ENCODE measurements at places on chromosomes 3 and 15.

DNA sequence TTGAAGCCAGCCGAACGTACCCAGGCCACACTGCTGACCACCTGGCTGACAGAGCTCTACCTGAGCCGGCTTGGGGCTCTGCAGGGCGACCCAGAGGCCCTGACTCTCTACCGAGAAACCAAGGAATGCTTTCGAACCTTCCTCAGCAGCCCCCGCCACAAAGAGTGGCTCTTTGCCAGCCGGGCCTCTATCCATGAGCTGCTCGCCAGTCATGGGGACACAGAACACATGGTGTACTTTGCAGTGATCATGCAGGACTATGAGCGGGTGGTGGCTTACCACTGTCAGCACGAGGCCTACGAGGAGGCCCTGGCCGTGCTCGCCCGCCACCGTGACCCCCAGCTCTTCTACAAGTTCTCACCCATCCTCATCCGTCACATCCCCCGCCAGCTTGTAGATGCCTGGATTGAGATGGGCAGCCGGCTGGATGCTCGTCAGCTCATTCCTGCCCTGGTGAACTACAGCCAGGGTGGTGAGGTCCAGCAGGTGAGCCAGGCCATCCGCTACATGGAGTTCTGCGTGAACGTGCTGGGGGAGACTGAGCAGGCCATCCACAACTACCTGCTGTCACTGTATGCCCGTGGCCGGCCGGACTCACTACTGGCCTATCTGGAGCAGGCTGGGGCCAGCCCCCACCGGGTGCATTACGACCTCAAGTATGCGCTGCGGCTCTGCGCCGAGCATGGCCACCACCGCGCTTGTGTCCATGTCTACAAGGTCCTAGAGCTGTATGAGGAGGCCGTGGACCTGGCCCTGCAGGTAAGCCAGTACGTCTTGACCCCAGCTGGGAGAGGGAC is 6.2 kb downstream of the VPS18 start:
- DNase-seq, result no peak

- no peak for DNase-seq
These were observed 112.5 kb upstream of the NR2F2 start for GRCh38 chr15:96217983-96218382.

DNA sequence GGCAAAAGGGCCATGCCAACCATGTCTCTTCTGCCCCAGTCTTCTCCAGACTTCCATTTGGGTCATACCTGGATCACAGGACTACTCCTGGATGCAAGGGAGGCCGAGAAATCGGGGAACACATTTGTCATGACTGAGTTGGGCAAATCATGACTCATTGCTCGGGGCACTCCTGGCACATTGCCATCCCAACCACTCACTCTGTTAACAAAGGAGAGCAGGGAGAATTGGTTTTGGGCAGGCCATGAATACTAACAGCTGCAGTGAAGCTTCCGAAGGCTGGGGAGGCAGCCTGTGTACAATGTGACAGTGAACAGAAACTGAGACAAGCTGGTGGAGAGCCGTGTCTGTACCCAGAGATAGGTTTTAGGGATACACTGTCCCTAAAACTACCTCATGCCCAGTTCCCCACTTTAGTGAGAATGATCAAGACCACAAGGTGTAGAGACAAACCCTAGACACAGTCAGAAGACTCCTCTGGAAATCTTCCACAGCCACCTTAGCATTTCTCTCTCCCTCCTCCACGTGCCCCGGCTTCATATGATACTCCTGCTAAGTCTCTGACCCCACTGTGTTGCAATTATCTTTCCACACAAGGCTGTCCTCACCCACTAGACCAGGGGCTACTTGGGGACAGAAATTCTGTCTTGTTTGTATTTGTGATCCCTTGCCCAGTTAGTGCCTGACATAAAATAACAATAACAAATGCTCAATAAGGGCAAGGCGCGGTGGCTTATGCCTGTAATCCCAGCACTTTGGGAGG is 10.5 kb upstream of the BUB1B start:
- DNase-seq, result peak; percentile 20

- DNase-seq, result no peak
These were observed 582 bp downstream of the CGNL1 start for GRCh38 chr15:57376696-57377477.

- no peak for DNase-seq
These were observed 36.1 kb upstream of the HRH1 start for GRCh38 chr3:11118181-11118682.

DNA sequence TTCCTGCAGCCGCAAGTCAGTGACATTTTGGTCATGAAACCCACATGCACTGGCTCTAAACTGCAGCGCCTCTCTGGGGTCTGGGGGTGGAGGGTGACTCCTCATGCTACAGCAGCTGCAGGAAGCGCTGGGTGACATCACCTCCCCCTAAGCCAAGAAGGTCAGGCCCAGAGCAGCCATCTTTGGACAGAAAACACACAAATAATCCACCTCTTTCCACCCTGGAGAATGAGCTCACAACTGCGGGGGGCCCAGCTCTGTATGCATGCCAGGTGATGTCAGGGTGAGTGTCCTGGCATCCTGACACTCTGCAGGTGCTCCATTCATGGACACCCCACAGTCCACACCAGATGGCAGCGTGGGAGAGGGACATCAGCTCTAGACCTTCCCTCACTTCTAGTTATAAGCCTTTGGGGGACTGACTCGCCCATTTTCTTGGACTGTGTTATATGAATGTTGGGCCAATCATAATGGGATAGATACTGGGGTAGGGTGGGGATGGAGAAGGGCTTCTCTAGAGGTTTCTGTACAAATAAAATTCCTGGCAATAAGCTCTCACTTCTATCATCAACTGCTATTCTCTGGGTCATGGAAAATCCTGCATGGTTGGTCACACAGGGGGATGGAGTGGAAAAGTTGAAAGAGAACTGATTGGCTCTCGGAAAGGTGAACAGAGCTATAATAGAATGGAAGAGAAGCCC is 70.7 kb upstream of the THBS1 start:
- no peak for DNase-seq

GRCh38 chr3:58048301-58048700 is 40.1 kb downstream of the FLNB start:
- DNase-seq, result no peak

GRCh38 chr15:40793216-40793989 is 13.5 kb upstream of the ZFYVE19 start:
- DNase-seq, result peak; percentile 81

DNA sequence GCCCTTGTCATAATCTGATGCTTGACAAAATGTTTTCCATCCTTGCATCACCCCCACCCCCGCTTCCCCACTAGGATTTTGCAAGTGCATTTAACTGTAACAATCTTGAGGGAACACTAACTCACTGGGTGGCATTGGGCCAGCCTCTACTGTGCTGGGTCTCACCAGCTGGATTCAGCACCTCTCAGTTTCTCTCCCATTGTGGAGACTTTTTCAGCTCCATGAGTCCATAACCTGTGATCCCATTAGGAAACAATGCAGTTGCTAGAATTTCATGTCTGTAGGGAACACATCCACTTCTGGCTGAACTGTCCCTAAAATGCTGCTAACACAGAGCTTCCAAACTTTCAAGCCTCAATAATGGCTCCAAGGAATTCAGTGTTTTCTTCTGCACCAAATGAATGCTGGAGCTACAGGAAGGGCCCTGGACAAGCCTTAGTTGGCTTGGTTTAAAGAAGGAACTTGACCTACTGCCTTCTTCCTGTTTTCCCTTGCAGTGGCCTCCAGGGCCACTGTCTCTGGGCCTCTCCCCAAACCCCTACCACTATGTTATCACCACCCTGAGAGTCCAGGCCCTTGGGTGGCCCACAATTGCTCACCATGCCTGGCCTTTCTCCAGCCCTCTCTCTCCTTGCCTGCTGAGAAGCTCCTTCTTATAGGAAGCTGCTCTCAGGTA is 15.6 kb downstream of the CYP19A1 start:
- DNase-seq, result no peak

DNA sequence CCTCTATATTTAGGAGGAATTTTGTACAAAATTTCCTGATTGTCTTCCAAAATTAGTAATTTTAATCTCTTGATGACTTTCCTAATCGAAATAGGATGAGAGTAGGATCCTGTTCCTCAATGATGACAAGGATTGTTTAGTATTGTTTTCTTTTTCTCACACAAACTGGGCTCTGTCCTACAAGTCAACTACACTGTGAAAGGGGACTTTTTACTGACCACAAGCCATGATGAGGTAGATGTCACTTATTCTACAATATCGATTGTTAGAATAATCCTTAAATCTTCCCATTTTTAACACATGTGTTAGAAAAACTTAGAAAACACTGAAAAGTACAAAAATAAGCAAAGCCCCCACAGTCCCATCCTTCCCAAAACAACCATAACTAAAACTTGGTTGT is 35.8 kb upstream of the TSC22D2 start:
- DNase-seq, result no peak

- peak; percentile 14 for DNase-seq
These were observed 50.1 kb downstream of the SETD2 start for GRCh38 chr3:47113669-47114365.

- DNase-seq, result no peak
These were observed 140.8 kb downstream of the UNC13C start for GRCh38 chr15:54119051-54119450.

DNA sequence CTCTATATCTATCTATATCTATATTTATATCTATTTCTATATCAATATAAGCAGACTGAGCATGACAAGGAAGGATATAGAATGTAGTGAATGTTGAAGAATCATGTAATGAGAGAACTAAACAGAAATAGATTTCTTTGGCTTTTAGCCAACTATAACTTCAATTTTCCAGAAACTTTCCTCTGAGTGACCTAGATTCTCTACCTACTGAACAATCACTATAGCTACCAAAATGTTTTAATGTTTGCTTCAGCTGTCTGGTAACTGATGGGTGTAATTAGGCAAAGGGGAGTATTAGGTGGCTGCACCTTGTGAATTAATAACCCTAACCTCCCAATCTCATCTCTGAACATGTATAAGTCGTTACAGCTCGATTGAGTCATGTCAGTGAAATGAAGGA is 76.4 kb upstream of the ROBO1 start:
- no peak for DNase-seq

GRCh38 chr15:59531066-59531675 is 80.4 kb upstream of the GCNT3 start:
- DNase-seq, result no peak

GRCh38 chr3:42905740-42906069 is 237 bp upstream of the ZNF662 start:
- DNase-seq, result no peak

DNA sequence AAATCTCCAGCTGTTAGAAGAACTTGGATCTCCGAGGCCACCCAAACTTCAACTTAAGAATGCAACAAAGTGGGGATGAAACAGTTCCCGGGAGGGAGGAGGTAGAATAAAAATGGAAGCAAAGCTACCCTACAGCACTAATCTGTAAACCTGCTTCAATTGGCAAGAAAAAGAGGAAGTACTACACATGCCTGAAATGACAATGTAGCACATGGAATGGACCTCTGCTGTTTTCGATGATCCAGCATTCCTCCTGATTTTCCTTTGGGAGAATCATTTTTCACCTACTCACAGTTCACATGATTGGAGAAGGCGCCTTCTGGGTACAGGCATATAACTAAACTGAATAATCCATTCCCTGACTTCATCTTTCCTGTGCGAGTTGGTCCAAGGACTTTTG is 1081.5 kb downstream of the FHIT start:
- no peak for DNase-seq

DNA sequence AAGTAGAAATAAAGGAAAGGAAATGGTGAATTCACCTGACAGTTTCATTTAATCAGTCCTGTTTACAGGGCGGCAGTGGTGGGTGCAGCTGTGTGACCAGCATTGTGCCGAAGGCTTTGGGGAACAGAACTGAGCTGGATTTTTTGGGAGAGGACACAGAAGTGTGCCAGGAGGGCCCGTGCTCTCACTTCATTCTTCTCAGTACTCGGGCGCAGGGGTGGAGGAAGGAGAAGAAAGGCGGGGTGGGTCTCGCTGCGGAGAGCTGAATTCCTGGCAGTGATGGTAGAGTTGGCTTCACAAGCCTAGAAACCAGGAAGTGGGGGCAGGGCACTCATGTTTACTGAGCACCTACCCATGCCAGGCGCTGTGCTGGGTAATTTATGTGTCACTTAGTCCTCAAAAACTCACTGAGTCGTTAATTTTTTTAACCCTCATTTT is 64.6 kb downstream of the CRTC3 start:
- no peak for DNase-seq

DNA sequence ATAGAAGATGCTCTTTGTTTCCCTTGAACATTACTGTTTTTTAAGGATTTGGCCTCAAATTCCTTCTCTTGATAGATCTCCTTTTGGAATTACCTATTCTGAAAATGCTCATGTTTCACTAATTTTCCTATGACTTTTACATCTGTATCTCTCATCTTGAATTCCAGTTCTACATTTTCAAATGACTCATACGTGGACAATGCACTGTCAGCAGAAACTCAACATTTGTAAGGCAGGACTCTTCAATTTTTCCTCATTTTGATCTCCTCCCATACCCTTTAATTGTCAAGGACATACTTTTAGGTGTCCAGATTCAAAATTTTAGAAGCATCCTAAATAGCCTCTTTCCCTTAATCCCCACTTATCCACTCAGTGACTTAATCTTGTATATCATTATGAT is 341.0 kb upstream of the RASGRP1 start:
- no peak for DNase-seq

GRCh38 chr15:89458440-89458839 is 37.9 kb downstream of the RHCG start:
- DNase-seq, result no peak

DNA sequence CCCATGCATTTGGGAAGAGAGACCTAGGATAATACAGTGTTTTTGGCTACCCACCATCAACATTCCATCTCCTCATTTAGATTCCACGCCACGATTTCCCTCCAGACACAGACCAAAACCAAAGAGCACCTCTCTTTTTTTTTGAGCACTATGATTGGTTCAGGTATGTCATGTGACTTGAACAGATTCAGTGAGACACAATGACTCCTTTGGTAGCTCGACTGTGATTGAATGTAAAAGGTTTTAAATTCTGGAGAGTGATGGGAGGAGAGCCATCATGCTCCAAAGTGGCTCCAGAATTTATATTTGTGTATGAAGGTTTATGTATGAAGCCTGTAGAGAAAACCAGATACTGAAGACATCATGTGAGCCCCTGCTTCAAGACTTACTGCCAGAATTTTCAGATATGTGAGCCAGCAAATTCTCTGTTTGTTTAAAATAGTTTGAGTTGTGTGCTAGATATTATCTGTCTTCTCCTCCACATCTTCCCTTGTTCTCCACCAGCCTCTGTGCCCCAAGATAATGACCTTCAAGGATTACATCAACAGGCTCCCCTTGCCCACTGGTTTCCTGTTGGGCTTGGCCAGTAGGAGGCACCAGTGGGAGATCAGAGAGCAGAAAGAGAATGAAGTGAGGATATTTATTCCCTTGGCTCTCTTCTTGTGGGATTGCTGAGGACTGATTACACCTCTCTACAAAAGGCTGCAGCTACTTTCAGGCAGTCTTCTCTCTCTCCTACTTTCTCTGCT is 12.5 kb downstream of the MYD88 start:
- no peak for DNase-seq

- DNase-seq, result no peak
These were observed 147.2 kb upstream of the TNIK start for GRCh38 chr3:171607452-171607851.

All from HFF-Myc (cell line).